Stimulated activated CD4-positive, alpha-beta T cell treated with anti-CD3 and anti-CD28 coated beads, Interleukin-2, amount 100 ng/mL, for 4 hours (primary cell): ENCODE measurements at places on chromosomes 12 and 14.

GRCh38 chr14:104221071-104221625, 82.8 kb downstream of the KIF26A start:
- DNase-seq: no peak

DNA sequence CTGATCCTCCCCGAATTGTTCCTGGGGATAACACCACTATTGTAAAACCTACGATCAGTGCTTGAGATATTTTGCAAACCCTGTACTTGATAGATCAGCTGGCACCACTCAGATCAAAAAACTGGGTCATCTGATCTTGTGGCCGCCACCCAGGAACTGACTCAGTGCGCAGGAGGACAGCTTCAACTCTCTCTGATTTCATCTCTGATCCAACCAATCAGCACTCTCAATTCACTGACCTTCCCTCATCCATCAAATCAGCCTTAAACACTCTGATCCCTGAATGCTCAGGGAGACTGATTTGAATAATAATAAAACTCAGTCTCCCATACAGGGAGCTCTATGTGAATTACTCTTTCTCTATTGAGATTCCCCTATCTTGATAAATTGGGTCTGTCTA, 4.2 kb upstream of the XPOT start:
- no peak for DNase-seq

DNA sequence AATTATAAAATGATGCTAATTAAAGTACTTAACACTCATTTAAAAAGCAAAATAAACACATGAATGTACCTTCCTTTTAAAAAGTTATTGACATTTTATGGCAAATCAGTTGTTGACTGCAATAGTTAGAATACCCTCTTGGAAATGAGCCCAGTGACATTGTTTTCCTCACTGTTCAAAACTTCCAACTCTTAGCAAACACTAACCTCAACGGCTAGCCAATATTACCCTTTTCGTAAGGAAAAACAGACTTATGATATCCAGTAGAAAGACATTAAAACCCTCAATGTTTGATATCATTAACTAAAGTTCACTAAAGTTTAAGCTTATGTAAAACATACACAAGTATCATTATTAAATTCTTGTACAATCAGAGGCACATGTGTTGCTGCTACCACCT, 83.6 kb downstream of the EPS8 start:
- no peak for DNase-seq

- DNase-seq: no peak
Measured at GRCh38 chr14:81231540-81231939, 10.8 kb upstream of the GTF2A1 start.

GRCh38 chr12:27711317-27711682, 668 bp downstream of the MRPS35 start:
- DNase-seq: no peak

DNA sequence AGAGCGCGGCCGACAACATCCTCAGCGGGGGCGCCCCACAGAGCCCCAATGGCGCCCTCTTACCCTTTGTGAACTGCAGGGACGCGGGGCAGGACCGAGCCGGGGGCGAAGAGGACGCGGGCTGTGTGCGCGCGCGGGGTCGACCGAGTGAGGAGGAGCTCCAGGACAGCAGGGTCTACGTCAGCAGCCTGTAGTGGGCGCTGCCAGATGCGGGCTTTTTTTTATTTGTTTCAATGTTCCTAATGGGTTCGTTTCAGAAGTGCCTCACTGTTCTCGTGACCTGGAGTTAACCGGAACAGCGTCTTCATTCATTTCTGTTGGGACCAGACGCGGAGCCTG, 103.8 kb upstream of the FKBP4 start:
- peak; percentile 53 for DNase-seq

- DNase-seq: no peak
Measured at GRCh38 chr14:29759521-29760340, 167.9 kb downstream of the PRKD1 start.

DNA sequence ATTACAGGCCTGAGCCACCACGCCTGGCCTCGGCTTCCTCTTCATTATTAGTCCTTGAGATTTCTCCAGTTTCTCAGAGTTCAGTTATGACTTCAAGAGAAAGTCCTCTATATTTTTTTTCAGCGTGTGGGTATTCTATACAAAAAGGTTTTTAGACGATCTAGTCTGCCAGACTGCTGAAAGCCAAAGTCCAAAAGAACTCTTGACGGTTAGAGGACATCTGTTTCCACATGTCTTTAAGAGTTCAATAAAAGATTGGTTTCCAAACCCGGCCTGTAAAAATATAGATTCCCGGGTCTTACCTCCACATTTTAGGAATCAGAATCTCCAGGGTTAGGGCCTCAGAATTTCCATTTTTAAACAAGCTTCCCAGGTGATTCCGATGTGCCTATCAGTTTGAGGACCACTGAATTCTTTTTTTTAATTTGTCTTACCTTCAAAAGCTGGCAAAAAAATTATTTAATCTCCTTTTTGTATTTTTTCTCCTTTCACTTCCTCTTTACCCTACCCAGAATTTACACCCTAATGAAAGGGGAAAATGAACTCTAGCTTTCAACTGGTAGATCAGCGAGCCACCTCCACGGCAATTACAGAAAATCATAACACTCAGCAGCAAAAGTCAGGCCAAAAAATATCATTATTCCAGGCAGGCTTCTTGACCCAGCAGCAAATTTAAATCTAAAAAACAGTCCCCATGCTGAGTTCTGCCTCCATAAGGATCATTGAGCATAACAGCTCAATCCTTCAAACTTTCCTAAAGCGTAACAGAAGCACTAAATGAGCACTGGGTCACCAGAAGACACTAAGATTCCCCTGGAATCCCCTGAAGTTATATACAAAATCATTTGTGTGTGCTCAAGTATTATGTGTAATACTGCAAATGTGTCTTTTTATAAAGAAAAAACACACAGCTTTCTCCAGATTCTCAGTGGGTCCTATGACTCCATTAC, 8.7 kb downstream of the NT5DC3 start:
- DNase-seq: no peak
